ENCODE measurements at places on chromosomes 2 and 18.

- no peak overlapping the region for H3K4me3 ChIP-seq
- no peak for DNase-seq
- H3K27ac ChIP-seq: no peak overlapping the region
- H3K36me3 ChIP-seq: no peaks in the 10 kb centered on the region
These were observed 73.7 kb upstream of the TPO start for GRCh38 chr2:1339388-1340140.

DNA sequence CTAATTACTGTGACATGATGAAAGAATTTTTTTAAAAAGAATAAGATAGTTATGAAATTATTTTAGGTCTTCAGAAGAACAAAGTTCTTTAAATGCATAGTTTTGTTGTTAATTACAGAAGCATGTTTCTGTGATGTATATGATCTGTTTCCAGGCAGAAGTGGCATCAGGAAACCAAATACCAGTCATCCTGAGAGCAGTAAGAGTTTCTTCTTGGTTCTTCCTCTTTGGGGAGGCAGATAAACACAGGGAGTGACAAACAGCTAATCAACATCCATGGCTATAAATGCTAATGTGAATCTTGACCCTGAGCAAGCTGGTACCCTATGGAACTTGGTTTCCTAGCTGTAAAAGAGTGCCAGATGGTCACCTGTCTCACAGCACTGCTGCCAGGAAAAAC, 29.2 kb downstream of the WIPF1 start:
- peak overlapping the region; percentile 75 for H3K27ac ChIP-seq
- no peak for DNase-seq
- H3K4me1 ChIP-seq: peaks cover 43% of the 10 kb centered on the region
- no peaks in the 10 kb centered on the region for H3K27me3 ChIP-seq
- no peak overlapping the region for H3K4me3 ChIP-seq
- peaks cover 74% of the 10 kb centered on the region for H3K36me3 ChIP-seq

DNA sequence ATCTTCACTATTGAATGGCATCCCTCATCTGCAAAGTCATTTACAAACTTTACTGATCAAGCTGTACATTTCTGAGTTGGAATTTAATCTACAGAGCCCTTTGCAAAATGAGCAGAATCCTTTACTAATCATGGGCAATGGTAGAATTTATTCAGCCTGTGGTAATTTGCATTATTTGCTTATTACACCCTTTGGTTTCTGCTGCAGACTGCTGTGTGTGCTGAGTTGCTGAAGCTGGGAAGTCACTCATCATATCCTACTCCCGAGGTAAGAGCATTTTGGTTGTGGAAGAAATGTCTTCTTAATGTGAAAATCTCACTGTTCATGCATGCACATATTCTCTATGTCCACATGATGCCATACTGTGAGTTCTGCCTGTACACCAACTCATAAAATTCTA, 357.4 kb upstream of the SLC39A10 start:
- DNase-seq: no peak
- no peaks in the 10 kb centered on the region for H3K36me3 ChIP-seq
- no peaks in the 10 kb centered on the region for H3K27me3 ChIP-seq
- H3K27ac ChIP-seq: no peak overlapping the region

DNA sequence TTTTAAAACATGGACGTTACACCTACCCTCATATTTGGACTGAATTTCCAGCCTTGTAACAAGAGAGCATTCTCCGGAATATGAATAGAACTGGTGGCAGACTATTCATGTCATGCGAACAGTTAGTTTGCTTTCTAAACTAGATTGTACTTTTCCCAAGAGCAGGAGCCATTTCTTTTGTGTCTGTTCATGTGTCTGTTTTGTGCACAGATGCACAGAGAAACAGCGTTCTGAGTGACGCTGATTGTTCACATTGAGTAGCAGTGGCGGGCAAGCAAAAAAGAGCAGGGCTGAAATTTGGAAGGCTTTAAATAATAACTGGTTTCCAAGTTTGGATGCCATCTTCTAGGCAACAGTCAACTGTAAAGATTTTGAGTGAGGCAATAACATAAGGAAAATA, 200.3 kb downstream of the NRXN1 start:
- no peaks in the 10 kb centered on the region for H3K4me1 ChIP-seq
- no peak for DNase-seq
- no peak overlapping the region for H3K4me3 ChIP-seq
- H3K36me3 ChIP-seq: no peaks in the 10 kb centered on the region
- no peaks in the 10 kb centered on the region for H3K27me3 ChIP-seq

DNA sequence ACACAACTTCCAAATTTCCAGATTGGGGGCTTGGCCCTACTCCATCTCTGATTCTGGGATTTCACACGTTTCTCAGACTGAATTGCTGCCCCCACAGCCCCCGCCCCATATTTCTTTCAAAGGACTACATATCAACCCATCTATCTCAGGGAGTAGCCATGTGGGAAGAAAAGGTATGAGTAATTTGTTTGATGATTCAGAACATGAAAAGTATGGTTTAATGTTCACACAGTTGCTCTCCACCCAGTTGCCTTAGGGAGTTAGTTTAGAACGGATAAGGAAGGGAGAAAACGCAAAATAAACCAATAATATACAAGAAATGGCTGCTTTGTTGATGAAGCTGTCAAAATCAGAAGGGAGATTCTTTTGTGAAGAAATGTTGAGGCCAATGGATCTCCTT, 145.1 kb downstream of the PIEZO2 start:
- H3K27me3 ChIP-seq: no peaks in the 10 kb centered on the region
- H3K4me1 ChIP-seq: no peaks in the 10 kb centered on the region
- no peak for DNase-seq
- H3K36me3 ChIP-seq: no peaks in the 10 kb centered on the region

DNA sequence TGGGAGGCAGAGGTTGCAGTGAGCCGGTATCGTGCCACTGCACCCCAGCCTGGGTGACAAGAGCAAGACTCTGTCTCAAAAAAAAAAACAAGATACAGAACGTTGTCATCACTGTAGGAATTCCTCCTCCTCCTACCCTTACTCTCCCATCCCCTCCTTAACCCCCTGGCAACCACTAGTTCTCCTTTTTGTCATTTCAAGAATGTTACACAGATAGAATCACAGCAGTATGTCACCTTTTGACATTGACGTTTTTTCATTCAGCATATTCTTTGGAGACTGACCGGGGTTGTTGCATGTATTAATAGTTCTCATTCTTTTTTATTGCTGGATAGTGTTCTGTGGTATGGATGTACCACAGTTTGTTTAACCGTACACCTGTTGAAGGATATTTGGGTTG, 32.4 kb downstream of the TTLL4 start:
- H3K27ac ChIP-seq: no peak overlapping the region
- no peak for DNase-seq
- H3K4me3 ChIP-seq: no peak overlapping the region
- H3K27me3 ChIP-seq: no peaks in the 10 kb centered on the region

DNA sequence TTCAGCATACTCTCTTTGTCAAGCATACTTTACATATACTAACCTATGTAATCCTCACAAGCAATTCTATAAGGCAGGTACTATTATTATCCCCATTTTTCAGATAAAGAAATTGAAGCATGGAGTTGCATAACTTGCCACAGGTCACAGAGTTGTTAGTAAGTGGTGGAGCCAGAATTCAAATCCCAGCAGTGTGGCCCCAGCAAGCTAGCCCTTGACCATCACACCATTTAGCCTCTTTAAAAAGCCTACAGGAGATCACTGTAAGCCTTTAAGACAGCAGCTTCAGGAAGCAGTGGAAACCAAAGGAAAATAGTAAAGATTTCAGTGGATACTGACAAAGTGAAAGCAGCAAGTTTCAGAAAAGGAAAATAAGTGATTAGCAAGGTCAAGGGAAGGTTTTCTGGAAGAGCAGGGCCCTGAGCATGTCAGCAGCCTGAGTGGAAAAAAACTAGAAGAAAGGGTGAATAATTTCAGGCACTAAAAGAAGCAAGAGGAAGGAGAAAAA, 11.7 kb downstream of the B4GALT6 start:
- no peak overlapping the region for H3K4me3 ChIP-seq
- no peak for DNase-seq
- H3K4me1 ChIP-seq: peaks cover 2% of the 10 kb centered on the region
- no peaks in the 10 kb centered on the region for H3K36me3 ChIP-seq
- H3K27ac ChIP-seq: no peak overlapping the region

DNA sequence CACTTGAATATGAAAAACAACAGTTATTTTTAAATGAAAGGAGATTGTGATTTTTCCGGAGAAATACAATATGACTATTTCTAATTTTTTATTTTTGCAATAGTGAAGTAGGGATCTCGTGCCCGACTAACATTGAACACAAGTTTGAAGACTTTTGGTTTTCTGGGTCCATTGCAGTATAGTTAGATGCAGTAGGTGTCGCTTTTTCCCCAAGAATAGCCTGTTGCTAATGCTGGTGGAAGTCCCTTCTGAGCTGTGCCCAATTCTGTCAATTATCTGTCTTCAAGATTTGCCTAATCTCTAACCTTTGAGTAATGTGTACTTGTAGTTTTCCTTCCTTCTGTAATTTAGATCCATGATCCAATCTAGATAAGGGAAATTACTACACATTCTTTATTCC, 36.5 kb downstream of the SEMA4F start:
- no peaks in the 10 kb centered on the region for H3K4me1 ChIP-seq
- H3K27ac ChIP-seq: no peak overlapping the region
- no peaks in the 10 kb centered on the region for H3K27me3 ChIP-seq
- no peaks in the 10 kb centered on the region for H3K36me3 ChIP-seq
- H3K4me3 ChIP-seq: no peak overlapping the region

DNA sequence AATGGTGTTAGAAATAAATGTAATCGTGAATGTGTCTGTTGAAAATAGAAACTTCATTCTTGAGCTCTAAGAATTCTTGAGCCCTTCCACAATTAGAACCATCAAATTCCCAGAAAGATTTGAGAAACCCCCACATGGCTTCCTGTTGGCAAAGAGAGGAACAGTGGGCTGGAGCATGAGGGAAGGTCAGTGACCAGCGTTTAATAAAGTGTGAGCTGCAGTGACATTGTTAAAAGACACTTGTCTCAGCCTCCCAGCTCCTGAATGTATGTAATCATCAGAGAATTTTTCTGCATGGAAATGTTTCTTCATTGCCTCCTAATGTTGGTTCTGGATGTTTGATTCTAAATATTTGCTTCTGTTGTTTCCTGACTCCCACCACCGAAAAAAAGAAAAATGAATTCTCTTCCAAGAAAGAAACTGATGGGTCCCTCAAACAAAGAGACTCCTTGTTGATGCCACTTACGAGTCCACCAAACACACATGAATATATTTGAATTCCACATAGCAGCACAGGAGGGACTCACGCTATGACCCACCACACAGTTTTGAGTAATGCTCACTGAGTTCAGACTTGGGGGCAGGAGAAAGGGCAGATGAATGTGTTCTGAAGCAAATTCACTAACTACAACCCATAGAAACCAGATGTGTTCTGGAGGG, 225.1 kb upstream of the KLHL29 start:
- no peak for DNase-seq
- no peak overlapping the region for H3K4me3 ChIP-seq
- no peaks in the 10 kb centered on the region for H3K36me3 ChIP-seq
- H3K27me3 ChIP-seq: peaks cover 1% of the 10 kb centered on the region
- no peak overlapping the region for H3K27ac ChIP-seq

- no peak overlapping the region for H3K27ac ChIP-seq
- peaks cover 2% of the 10 kb centered on the region for H3K36me3 ChIP-seq
- peaks cover 52% of the 10 kb centered on the region for H3K4me1 ChIP-seq
- no peak for DNase-seq
- H3K4me3 ChIP-seq: no peak overlapping the region
- no peaks in the 10 kb centered on the region for H3K27me3 ChIP-seq
These were observed 2.8 kb upstream of the PEX13 start for GRCh38 chr2:61014763-61015162.

GRCh38 chr2:37730037-37730818, 58.8 kb upstream of the CDC42EP3 start:
- H3K27ac ChIP-seq: no peak overlapping the region
- no peaks in the 10 kb centered on the region for H3K36me3 ChIP-seq
- H3K4me1 ChIP-seq: peaks cover 7% of the 10 kb centered on the region
- H3K4me3 ChIP-seq: no peak overlapping the region
- H3K27me3 ChIP-seq: no peaks in the 10 kb centered on the region

DNA sequence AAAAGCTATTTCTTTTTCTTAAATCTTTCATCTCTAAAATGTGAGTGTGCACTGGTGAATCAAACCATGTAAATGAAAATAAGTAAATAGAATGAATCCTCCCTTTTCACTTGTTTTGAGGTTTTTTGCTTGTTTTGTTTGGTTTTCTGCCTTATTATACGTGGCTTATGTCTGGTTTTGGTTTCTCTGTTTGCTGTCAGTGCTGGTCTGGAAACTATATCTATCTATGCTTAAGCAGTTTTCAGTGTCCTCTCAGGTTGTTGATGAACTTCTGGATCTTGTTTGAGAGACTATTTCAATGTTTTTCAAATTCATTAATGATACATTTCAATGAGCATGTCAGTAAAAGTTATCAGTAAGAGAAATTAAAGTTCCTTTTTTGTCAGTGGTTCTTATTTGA, 48.1 kb upstream of the TNFRSF11A start:
- H3K27ac ChIP-seq: no peak overlapping the region
- H3K4me1 ChIP-seq: peaks cover 23% of the 10 kb centered on the region
- no peaks in the 10 kb centered on the region for H3K27me3 ChIP-seq
- H3K4me3 ChIP-seq: no peak overlapping the region

DNA sequence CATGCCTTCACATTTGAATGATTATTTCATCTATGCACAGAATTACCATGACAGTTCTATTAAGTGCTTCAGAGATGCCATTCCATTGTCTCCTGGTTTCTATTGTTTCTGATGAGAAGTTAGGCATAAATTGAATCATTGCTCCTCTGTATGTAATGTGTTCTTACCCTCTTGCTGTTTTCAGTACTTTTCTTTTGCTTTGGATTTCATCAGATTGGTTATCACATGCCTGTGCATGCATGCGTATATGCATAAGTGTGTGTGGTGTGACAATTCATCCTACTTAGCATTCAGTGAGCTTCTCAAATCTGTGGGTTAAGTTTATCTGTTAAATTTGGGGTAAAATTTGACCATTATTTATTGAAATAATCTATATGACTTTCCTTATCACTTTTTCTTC, 263.3 kb upstream of the RND3 start:
- no peaks in the 10 kb centered on the region for H3K4me1 ChIP-seq
- no peak overlapping the region for H3K4me3 ChIP-seq
- H3K36me3 ChIP-seq: no peaks in the 10 kb centered on the region
- DNase-seq: no peak
- H3K27ac ChIP-seq: no peak overlapping the region
- no peaks in the 10 kb centered on the region for H3K27me3 ChIP-seq

GRCh38 chr2:25251422-25252273, 83.3 kb upstream of the POMC start:
- H3K4me1 ChIP-seq: peaks cover 35% of the 10 kb centered on the region
- peak overlapping the region; percentile 91 for H3K27ac ChIP-seq
- H3K27me3 ChIP-seq: no peaks in the 10 kb centered on the region
- H3K4me3 ChIP-seq: peak overlapping the region; percentile 83
